ENCODE measurements at places on chromosomes 11 and 22. TPM values are rescaled to one million over a fixed set of nuclear protein-coding genes. Genes with fewer than 3 reads are reported as not detected.

DNA sequence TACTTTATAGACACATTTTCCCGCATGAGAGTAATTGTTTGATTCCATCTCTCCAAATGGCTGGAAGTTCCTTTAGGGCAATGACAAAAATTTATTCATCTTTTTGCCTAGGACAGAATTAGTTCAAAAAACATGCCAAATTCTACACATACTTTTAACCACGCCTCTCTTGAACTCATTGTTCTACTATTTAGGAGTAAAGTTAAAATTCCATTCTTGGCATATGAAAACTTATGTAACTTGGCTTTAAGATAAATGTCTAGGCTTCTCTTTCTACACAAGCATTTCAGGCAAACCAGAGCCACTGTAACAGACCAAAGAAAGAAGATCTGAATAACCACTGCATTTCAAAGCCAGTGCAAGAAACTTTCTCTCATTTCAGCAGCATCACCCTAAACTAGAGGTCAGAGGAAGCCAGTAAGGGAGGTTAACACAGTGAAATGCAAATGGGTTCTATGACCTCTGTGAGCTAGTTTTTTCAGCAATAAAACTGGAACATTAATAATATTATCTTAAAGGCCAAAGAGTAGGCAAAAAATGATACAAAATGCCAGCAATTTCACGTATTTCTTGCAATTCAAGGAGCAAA, 73.0 kb downstream of the RSF1 start:
- no peaks in the 10 kb centered on the region for H3K27me3 ChIP-seq
- no peak for DNase-seq
- H3K4me1 ChIP-seq: peaks cover 1% of the 10 kb centered on the region
- H3K27ac ChIP-seq: no peak overlapping the region
- H3K36me3 ChIP-seq: no peaks in the 10 kb centered on the region

DNA sequence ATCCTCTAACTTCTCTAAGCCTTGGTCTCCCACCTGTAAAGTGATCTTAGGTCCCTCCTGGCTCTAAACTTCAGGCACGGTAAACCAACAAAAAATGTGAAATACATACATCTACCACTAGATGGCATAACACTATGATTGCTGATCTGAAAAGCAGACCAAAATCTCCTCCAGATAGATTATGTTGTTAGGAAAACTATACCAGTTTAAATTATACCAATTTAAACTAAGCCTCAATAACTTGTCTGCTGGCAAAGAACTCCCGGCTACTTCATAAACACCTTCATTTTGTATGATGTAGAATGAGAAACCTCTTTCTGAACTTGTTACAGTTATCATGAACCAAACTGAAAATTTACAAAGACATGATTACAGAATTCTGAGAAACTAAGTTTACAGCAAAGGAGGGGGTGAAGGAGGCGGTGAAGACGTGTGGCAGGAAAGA, 85.9 kb downstream of the SBF2 start:
- H3K4me1 ChIP-seq: peaks cover 18% of the 10 kb centered on the region
- no peaks in the 10 kb centered on the region for H3K36me3 ChIP-seq
- no peaks in the 10 kb centered on the region for H3K27me3 ChIP-seq
- peak; percentile 54 for DNase-seq
- H3K4me3 ChIP-seq: no peak overlapping the region

DNA sequence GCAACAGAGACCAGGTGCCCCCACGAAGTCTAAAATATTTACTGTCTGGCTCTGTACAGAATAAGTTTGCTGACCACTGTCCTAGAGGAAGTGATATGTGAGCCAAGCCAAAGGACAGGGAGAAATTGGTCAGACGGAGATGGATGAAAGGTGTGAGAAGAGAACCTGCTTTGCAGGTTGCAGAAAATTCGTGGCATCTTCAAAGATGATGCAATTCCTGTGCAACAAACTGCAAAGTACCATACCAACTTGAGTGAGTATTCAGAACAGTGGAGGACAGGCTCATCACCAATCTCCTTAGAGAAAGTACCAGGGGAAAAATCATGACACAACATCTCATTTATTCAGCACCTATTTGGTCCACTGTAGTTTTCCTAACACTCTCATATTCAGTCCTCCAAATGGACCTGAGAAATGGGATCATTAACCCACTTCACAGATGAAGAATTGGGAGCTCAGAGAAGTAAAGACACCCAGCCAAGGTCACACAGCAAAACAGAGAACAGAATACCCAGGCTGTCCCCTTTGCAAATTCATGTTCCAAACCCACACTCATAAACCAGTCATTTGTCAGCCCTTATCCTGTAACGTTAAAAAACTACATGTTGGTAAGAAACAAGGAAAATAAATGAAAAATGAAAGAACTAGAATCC, 536.8 kb downstream of the MIAT start:
- DNase-seq: no peak
- H3K4me1 ChIP-seq: no peaks in the 10 kb centered on the region
- H3K36me3 ChIP-seq: no peaks in the 10 kb centered on the region
- H3K27me3 ChIP-seq: no peaks in the 10 kb centered on the region

DNA sequence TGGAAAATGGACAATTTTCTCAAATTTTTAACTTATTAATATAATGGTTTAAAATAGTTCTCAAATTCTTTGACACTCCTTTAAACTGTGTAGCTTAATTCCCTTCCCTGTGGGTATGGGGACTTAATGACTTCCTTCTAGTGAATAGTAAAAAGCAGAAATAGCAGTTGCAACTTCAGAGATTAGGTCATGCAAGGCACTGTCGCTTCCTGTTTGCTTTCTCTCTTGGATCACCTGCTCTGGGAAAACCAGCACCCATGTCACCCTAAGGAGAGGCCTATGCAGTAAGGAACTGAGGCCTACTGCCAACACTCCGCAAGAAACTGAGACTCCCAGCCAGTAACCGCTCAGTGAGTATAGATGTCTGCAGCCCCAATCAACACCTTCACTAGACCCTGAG, 5.5 kb upstream of the PANX3 start:
- H3K36me3 ChIP-seq: no peaks in the 10 kb centered on the region
- no peaks in the 10 kb centered on the region for H3K4me1 ChIP-seq
- no peak overlapping the region for H3K27ac ChIP-seq
- H3K27me3 ChIP-seq: no peaks in the 10 kb centered on the region
- DNase-seq: no peak

DNA sequence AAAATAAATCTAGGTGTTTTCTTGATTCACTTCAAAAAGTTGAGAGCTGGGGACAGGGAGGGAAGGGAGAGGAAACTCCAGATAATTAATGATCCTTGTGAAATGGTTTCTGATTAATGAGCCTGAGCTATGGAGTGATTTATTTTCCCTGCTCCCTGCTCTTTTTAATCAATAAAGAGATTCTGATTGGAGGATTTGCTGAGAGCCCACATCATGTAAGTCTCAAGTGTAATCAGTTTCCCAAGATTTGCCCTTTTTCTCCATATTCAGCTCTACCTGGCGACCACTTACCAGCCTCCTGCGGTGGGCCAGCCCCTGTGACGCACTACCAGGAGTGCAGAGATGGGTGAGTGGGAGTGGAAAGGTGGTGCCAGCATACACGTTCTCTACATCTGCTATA, 114.0 kb downstream of the NAV2 start:
- H3K27me3 ChIP-seq: no peaks in the 10 kb centered on the region
- H3K4me1 ChIP-seq: no peaks in the 10 kb centered on the region
- no peak for DNase-seq
- no peaks in the 10 kb centered on the region for H3K36me3 ChIP-seq

DNA sequence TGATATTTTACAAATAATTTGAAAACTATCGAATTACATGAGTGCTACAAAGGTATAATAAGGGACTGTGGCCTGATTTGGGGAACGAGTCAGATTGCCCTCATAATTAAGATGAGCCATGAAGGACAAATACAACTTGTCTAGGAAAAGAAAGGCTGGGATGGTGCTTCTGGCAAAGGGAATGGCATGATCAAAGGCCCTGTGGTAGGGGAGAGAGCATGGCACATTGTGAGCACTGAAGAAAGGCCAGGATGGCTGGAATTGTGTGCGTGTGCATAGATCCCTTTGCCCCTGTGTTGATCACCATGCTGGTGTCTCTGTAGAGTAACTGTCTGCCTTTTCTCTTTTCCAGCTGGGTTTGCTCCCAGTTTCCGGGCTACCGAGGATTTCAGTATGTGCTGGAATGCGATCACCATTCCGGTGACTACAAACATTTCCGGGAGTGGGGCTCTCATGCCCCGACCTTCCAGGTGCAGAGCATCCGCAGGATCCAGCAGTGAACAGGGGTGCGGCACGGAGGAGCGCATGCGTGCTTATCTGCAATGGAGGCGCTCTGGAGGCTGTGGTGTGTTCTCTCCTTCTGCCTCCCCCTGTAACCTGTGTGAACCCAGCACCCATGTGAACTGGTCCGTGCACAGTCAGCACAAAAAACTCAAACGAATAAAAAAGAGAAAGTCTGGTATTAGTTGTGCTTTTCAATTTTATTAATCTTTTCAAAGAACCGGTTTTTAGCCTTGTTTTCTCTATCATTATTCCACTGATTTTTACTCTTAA, 8.4 kb downstream of the CRYBA4 start:
- no peak overlapping the region for H3K27ac ChIP-seq
- no peak for DNase-seq
- H3K4me3 ChIP-seq: no peak overlapping the region
- no peaks in the 10 kb centered on the region for H3K36me3 ChIP-seq
- H3K4me1 ChIP-seq: no peaks in the 10 kb centered on the region
- no peaks in the 10 kb centered on the region for H3K27me3 ChIP-seq

GRCh38 chr11:104841185-104841584, 57.1 kb downstream of the CASP12 start:
- H3K36me3 ChIP-seq: no peaks in the 10 kb centered on the region
- H3K4me1 ChIP-seq: no peaks in the 10 kb centered on the region

- H3K27me3 ChIP-seq: no peaks in the 10 kb centered on the region
- H3K36me3 ChIP-seq: no peaks in the 10 kb centered on the region
- no peaks in the 10 kb centered on the region for H3K4me1 ChIP-seq
- H3K27ac ChIP-seq: no peak overlapping the region
Measured at GRCh38 chr11:44606472-44606871, 41.0 kb downstream of the CD82 start.

DNA sequence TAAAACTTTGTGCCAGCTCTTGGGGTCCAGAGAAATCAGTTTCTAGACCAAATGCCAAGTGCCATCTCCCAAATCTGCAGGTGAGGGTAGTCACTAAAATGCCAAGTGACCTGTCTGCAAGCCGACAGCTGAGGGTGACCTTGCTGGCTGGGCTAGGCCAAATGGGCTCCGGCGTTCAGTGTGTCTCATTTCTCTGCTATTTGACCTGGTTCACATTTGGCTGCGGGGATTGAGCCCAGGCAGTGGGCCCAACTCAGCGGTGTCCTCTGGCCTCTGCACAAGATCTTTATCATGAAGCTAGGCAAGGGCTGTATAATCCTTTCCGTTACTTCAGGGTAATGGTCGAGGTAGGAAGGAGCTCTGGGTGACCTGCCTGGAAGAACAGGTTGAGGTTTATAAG, 87.5 kb downstream of the SNX19 start:
- H3K4me3 ChIP-seq: no peak overlapping the region
- no peak for DNase-seq
- H3K36me3 ChIP-seq: no peaks in the 10 kb centered on the region
- peaks cover 10% of the 10 kb centered on the region for H3K4me1 ChIP-seq

- H3K27ac ChIP-seq: peak overlapping the region; percentile 98
- peaks cover 3% of the 10 kb centered on the region for H3K36me3 ChIP-seq
- H3K27me3 ChIP-seq: no peaks in the 10 kb centered on the region
- H3K4me3 ChIP-seq: peak overlapping the region; percentile 98
- peak; percentile 53 for DNase-seq
- H3K4me1 ChIP-seq: peaks cover 75% of the 10 kb centered on the region
Measured at GRCh38 chr11:102115557-102115956, 5.3 kb downstream of the YAP1 start.

GRCh38 chr22:49191506-49191980, 636.1 kb downstream of the BRD1 start:
- no peak for DNase-seq
- no peak overlapping the region for H3K4me3 ChIP-seq
- H3K27me3 ChIP-seq: no peaks in the 10 kb centered on the region
- no peaks in the 10 kb centered on the region for H3K36me3 ChIP-seq
- no peak overlapping the region for H3K27ac ChIP-seq

- H3K36me3 ChIP-seq: no peaks in the 10 kb centered on the region
- peaks cover 4% of the 10 kb centered on the region for H3K4me1 ChIP-seq
- no peaks in the 10 kb centered on the region for H3K27me3 ChIP-seq
- no peak overlapping the region for H3K27ac ChIP-seq
- H3K4me3 ChIP-seq: no peak overlapping the region
Measured at GRCh38 chr22:42743501-42743991, 22.9 kb upstream of the A4GALT start.

DNA sequence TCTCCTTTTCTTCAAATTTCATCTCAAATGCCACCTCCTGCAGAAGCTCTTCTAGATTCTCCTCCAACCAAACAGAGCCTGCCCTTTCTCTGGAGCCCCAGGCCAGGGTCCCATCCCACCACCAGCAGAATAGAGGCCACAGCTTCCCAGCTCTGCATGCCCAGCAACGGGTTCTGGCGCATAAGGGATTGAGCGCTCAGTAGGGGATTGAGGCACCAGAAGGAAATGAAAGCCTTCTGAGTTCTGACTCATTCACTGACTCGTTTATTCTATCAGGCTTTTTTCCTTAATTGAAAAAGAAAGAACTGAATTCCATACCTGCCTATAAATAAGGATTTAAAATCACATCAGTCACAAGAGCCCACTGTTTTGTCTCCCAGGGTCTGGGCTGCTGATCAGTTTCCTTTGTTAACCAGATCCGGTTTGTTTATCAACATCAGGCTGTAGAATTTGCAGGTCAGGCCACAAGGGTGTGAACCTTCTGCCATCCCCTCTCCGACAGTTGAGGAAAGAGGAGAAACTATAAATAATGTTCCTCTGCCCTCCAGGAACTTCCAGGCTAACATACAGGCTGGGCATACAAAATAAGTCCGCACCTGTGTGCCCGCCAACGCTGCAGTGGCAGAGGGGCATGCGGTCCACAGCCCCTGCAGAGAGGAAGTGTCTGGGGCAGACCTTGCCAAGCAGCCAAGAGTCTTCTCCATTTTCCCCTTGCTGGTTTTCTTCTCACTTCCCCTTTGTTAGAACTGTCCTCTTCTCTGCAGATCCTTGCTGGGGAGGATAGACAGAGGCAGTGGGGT, 63.5 kb upstream of the PRDM11 start:
- H3K36me3 ChIP-seq: no peaks in the 10 kb centered on the region
- peaks cover 31% of the 10 kb centered on the region for H3K4me1 ChIP-seq
- H3K27ac ChIP-seq: no peak overlapping the region
- H3K27me3 ChIP-seq: no peaks in the 10 kb centered on the region
- DNase-seq: no peak

GRCh38 chr22:39109361-39109760, 12.3 kb downstream of the APOBEC3H start:
- H3K4me3 ChIP-seq: no peak overlapping the region
- H3K27ac ChIP-seq: no peak overlapping the region
- no peaks in the 10 kb centered on the region for H3K27me3 ChIP-seq
- no peak for DNase-seq

DNA sequence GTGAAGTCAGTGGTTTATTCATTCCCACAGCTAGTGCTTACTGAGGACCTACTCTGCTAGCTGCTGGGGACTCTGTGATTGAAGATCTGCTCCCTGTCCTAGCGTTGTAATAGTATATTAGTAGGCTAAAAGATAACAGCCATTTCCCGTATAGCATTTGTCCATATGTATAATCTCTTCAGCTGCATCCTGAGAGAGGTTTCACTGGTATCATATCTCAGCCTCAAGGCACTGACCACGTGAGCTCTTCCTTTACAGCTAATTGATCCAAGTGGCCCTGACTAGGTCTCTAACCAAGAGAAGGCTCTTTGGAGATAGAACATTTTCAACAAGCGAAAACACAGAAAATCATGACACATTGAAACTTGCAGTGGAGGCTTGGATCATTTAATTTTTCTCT, 110.2 kb downstream of the APIP start:
- no peak overlapping the region for H3K4me3 ChIP-seq
- no peaks in the 10 kb centered on the region for H3K27me3 ChIP-seq
- H3K4me1 ChIP-seq: no peaks in the 10 kb centered on the region
- H3K36me3 ChIP-seq: no peaks in the 10 kb centered on the region
- DNase-seq: no peak

ZNF214 gene
- 7.9 TPM for total RNA-seq

SLC17A6 gene
- not detected for total RNA-seq

INSC gene
- total RNA-seq: not detected

CFAP300 gene
- total RNA-seq: 1.1 TPM

All from cardiac muscle cell (in vitro differentiated cells and primary cell).